Fibroblast of the aortic adventitia (primary cell): ENCODE measurements at places on chromosomes 2 and 18. TPM values are rescaled to one million over a fixed set of nuclear protein-coding genes. Genes with fewer than 3 reads are reported as not detected.

Gene CAPN14
- 0.09 and 0.16 TPM in 2 replicates for total RNA-seq

Gene GULP1
- total RNA-seq = 30.5 and 42.7 TPM in 2 replicates

Gene GKN1
- total RNA-seq = not detected in 2 replicates

Gene RDH14
- total RNA-seq = 34.5 and 40.5 TPM in 2 replicates

Gene FABP1
- total RNA-seq = not detected in 2 replicates

Gene MRPS9
- total RNA-seq = 17.8 and 30.4 TPM in 2 replicates

Gene TCF23
- total RNA-seq = 2.3 TPM in 1 of 2 replicates, not detected in the other

Gene EFHD1
- total RNA-seq = 0.45 and 0.49 TPM in 2 replicates

Gene OXER1
- 0.27 TPM in 1 of 2 replicates, not detected in the other for total RNA-seq

Gene MSGN1
- not detected in 2 replicates for total RNA-seq

Gene KYNU
- total RNA-seq = under 0.01 and 1.3 TPM in 2 replicates

Gene ATOH8
- 17.0 and 22.0 TPM in 2 replicates for total RNA-seq

Gene STPG4
- 0.09 TPM in 1 of 2 replicates, not detected in the other for total RNA-seq

Gene PRSS56
- not detected in 2 replicates for total RNA-seq

- DNase-seq = peak; percentile 84
Measured at GRCh38 chr2:118059919-118060478, 28.3 kb upstream of the INSIG2 start.

- DNase-seq = peak; percentile 9
Measured at GRCh38 chr2:66805016-66805865, 370.3 kb downstream of the MEIS1 start.

GRCh38 chr2:51068237-51068636 is 36.3 kb upstream of the NRXN1 start:
- no peak for DNase-seq

DNA sequence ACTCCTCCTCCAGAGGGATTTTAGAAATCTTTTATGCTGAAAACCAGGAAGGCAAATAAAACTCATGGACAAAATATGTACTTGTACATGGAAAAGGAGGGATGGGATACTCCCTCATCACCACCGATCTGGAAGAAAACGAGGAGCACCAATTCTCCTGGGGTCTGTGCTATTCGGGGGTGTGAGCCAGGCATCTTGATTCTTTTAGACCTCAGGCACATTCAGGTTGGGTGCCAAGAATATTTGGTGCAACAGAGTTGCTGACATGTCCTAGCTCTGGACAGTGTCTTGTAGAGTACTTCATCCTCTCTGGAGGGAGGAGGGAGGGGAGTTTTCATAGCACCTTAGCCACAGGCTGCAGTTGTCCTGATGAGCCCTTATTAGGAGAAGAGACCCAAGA is 163.0 kb downstream of the PRKCE start:
- peak; percentile 67 for DNase-seq

GRCh38 chr2:37682473-37682872 is 11.0 kb upstream of the CDC42EP3 start:
- DNase-seq = no peak

- no peak for DNase-seq
Measured at GRCh38 chr18:985212-985661, 80.6 kb downstream of the ADCYAP1 start.

- peak; percentile 85 for DNase-seq
Measured at GRCh38 chr2:199228887-199229819, 228.6 kb downstream of the SATB2 start.

DNA sequence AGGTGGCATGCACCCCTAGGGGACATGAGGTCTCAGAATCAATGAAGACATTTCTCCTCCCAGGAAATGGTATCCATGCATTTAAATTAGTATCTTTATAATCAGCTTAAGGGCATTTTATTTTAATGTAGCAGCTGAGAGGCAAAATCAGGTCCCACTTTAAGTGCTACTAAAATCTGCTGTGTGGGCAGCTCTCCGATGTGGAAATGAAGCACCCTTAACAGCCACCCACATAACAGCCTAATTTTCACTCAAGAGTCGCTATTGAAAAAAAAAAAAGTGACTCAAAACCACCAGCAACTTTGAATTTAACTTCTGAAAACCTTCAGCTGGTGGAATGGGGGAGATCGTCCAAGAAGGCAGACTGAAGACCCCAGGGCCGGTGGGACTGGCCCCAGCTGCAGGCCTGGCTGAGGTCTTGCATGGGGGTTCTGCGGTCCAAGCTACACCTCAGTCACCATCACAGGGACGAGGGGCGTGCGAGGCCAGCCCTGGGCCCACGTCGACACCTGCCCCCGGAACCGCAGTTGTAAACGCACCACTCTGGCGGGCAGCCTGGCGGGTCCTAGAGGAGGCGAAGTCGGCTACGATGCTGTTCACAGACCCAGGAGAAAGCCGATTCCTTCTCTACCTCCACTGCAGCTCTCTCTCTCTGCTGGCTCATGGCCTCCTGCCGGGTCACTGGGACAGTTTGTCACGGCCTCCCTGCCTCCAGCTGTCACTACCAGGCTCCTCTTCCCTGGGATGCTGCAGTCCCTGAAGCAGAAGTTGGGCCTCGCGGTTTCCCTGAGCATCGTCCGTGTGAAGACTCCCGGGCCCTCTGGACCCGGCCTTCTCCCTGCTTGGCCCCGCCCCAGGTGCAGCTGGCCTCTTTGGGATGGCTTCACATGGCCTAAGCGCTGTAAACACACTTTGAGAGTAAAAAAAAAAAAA is 111.9 kb downstream of the KCNF1 start:
- no peak for DNase-seq

- peak; percentile 67 for DNase-seq
Measured at GRCh38 chr2:96870626-96871255, 861 bp upstream of the SEMA4C start.

GRCh38 chr18:35376393-35376741 is 770 bp downstream of the ZNF396 start:
- DNase-seq = no peak

- DNase-seq = no peak
Measured at GRCh38 chr2:239012936-239013677, 165.2 kb downstream of the TWIST2 start.

DNA sequence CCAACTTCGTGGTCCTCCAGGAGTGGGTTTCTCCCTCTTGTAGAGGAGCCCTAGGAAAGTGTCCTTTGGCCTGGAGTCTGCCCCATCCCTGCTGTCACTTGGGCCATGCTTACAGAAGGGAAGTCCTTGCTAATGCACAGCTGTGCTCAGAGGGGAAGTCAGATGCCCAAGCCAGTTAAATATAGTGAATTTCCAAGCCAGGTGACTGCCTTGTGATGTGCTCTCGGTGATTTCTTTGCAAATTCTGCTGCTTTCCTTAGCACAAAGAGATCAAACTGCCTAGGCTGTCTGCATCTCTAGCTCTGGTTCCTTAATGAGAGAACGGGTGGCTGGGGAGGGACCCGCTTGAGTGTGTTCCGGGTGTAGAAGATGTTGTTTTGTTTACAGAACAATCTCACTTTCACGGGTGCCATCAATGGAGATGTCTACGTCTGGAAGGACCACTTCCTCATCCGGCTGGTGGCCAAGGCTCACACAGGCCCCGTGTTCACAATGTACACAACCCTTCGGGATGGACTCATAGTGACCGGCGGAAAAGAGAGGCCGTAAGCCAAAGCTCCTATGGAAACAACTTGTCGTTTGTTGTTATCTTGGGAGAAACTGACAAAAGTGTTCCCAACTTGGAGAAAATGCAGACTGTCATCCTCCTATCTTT is 91.4 kb downstream of the RTN4 start:
- no peak for DNase-seq

- DNase-seq = no peak
Measured at GRCh38 chr2:226669249-226669648, 130.4 kb downstream of the IRS1 start.

DNA sequence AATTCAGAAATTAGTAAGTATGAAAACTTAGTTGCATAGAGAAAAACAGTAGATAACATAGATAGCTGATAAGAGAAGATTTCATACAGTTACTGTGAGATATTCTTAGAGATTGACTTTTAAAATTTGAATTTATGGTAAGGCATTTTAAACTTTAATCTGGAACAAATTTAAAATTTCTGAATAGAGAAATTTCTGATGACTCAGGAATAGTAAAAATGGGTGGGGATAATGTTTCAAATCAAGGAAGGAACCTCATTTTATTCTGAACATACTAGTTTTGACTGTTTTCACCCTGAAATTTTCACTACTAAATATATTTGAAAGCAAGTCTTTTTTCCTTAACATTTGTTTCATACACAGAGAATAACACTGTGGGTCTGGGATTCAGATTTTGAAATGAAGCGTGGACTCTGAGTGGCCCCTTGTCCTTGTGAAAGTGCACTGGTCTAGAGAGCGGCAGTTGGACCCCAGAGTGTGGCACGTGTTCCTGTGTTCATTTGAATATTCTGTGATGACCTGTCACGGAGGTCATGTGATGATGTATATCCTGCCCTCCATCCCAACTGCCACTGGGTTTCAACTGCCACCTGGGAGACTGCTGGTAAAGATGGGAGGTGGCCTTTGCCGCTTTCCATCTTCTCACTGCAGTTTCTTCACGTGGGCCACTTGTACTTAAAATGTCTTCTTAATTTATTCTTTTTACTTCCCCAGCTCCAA is 38.5 kb upstream of the RAB6D start:
- no peak for DNase-seq

- no peak for DNase-seq
Measured at GRCh38 chr2:46979571-46979979, 64.0 kb upstream of the MCFD2 start.

- no peak for DNase-seq
Measured at GRCh38 chr2:224591220-224591619, 6.1 kb upstream of the CUL3 start.

GRCh38 chr2:140057928-140058327 is 1277.7 kb upstream of the NXPH2 start:
- DNase-seq = no peak

GRCh38 chr2:57728691-57729090 is 317.9 kb upstream of the VRK2 start:
- no peak for DNase-seq

GRCh38 chr2:96527286-96528005 is 9.1 kb upstream of the ARID5A start:
- peak; percentile 42 for DNase-seq

- no peak for DNase-seq
Measured at GRCh38 chr2:105249181-105249580, 7.6 kb downstream of the GPR45 start.

DNA sequence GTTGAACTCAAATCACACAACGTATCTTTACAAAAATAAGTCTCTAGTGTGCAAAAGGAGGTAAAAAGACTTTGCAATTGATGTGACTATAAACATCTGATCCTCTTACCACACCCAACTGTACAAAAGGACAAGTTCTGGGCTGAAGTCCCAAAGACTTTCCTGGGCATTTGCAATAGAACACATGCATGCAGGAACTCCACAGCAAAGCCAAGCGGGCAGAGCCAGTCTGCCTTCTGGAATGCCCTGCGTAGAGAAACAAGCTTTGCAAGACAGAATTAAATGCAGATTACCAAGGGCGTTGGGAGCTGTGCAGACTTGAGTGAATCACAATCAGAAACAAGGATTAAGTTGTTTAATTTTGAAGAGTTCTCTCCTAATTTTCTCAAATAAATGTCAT is 208.4 kb upstream of the ZNF521 start:
- DNase-seq = no peak

DNA sequence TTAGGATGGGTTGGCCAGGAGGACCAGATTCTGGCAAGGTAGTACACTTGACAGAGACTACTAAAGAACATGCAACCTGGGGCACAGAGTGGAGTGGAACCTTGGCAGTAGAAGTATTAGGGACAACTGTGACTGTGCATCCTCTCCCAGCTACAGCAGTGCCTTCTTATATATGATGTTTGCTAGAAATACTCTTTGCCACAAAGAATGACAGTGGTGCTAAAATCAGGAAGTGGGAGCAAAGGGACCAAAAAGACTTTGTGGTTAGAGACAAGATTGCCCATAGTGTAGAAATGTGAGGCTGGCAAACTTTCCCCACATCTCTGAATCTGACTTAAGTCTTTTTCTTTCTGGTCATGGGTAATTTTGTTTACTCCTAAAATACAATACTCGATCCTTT is 9.4 kb upstream of the SLC38A11 start:
- no peak for DNase-seq

GRCh38 chr2:182682210-182682609 is 33.8 kb upstream of the DNAJC10 start:
- DNase-seq = no peak

DNA sequence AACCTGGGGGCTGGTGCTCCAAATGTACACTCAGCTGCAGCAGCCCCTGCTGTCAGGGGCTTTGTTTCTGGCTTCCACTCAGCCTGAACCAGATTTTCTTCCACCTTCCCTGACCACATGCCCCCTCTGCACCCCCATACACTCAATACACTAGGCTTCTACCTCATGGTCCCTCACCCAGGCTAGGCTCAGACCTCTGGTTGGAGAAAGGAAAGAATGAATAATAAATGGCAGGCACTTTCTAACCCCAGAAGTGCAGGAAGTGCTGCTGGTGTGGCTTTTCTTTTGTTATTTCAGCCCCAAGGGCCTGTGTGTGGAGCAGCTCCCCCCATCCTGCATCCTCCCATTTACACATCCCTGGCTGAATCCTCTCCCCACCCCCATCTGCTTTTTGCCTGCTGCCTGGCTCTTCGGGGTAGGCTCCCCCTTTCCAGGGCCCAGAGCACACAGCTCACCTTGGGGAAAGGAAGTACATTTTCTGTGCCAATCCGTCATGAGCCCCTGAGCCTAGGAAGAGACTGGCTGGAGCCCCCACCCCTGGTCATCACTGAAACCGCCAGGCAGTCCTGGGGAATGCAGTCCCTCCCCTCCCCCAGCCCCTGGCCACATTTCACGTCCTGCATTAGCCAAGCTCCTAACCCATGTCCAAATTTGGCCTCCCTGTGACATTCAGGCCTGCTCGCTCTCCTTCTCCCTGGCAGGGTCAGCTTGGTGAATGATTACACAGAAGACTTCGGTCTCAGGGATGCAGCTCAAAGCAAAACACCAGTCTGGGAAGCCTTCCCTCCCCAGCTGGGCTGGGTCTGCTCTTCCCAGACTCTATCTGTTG is 2.6 kb downstream of the DYSF start:
- no peak for DNase-seq

GRCh38 chr2:105468582-105469042 is 69.8 kb upstream of the FHL2 start:
- no peak for DNase-seq

DNA sequence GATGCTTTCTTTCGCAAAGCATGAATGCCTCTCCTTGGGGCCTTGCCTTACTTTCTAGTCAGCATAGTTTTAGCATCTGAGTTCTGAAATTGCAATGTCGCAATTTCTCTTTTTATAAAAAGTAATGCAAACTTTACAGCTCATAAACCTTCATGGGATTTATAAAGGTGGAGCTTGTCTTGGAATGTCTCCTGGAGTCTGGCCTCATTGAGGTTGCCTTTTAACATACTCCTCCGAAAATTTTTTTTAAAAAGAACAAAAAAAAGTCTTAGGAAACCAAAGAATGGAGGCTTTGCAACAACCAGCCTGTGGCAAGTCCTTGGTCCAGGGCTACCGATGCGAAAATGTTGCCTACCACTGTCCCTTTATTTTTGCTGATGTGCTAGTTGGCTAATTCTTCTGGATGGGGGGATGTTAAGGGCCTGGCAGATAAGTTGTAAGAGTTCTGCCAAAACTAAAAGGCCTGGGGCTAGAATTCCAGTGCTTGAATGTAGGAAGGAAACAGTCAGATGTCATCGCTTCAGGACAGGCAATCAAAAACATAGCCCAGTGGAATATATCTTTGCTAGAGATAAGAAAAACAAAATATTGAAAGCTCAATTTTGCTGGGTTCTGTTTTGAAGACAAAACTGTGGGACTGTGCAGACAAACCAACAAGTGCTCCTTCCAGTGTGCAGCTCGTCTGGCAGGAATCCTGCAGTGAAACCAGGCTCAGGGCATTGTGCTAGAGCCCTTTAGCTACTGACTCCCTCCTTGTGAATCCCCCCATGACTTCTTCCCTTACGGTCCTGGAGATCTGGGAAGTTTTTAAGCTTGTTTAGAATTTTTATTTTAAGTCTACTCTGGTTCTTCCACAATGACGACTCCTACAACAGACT is 213.0 kb downstream of the PIEZO2 start:
- DNase-seq = peak; percentile 79

GRCh38 chr2:65129286-65129825 is 550 bp downstream of the RAB1A start:
- DNase-seq = no peak
